ENCODE measurements at places on chromosomes 4 and X.

GRCh38 chr4:1808396-1808795, 15.3 kb downstream of the FGFR3 start:
- DNase-seq = no peak

DNA sequence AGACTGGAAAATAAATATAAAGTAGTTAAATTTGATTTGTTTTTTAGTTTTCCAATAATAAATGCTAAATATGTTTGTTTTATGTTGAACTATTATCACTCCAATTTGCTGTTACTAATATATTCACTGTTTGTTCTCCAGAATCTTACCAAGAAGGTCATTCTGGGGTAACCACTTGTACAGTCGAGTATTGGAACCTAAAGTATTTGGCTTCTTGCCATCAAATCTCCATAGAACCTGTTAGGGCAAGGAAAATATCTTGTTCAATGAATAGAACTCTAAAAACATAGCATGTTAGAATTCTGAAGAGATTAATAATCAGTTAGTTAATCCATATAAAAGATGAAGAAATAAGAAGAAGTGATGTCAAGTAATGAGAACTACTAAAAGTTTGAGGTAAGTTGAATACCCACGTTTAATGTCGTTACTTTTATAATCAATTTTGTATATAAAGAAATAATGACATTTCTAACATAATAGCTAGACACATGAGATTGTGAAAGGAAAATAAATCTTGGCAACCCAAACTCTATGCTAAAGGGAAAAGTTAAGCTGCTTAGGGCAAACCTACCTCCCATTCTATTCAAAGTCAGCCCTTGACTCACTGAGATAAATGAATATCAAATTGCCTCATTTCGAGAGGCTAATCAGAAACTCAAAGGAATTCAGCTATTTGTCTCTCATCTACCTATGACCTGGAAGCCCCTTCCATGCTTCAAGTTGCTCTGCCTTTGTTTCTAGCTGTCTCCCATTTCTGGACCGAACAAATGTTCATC, 15.3 kb downstream of the UGT2B15 start:
- DNase-seq = no peak

DNA sequence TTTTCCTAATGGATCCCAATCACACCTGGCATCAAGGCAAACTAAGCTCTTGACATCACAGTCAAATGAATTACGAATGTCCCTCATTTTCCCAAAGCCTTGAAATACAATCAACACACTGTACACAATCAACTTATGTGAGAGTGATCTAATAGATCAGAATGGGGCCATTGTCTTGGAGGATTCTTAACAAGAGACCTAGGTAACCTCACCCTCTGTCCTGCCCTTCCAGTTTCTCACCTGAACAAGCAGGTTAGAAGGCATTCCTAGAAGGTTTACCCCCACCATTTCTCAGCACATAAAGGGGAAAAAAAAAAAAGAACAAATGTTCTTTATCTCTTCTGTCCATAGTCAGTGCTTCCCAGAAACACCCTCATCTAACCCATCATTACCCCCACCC, 6.3 kb downstream of the SLC39A8 start:
- DNase-seq = no peak

DNA sequence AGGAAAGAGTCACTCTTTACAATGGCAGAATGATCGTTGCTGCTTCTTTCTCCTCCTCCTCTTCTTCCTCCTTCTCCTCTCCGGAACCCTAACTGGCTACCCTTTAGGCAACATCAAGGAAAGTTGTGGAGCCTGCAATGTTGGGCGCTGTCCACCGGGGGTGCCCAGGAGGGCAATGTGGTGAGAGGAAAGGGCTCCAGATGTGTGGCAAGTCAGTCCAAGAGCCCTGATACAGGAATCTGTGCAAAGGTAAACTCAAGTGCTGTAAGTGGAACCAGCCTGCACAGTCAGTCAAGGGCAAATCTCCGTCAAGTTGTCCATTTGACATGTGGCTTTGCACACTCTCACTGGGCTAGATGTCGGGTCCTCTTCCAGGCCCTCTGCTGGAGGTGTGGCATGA, 2.8 kb downstream of the RTL5 start:
- no peak for DNase-seq

DNA sequence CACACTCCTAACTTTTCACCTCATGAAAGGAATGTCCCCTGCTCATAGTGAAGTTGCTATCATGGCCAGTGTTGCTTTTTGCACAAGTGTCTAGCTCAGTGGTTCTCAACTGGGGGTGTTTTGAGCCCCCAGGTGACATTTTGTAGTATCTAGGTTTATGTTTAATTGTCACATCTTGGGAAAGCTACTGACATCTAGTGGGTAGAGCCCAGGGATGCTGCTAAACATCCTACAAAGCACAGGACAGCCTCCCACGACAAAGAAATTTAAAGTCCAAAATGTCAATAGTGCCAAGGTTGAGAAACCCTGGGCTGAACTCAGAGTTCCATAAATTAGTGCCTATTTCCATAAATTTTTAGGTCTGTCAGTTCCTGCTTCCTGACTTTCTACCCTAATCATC, 70.7 kb upstream of the HCCS start:
- no peak for DNase-seq

DNA sequence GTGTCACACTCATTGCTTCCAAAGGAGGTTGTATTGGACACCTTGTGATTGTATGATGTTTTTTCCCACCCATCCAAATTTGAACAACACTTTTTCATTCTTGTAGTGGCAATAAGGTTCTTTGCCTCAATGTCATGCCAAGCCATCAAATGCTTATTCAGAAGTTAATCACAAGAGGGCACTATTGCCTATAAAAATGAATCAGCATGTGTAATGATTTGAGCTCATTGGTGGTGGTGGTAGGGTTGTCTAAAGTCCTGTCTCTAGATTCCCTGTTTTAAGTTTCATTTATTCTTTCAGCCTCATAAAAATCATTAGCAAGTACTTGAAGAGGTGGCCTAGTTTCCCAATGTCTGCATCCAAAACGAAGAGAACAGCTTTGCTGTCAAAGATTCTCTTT, 37.0 kb downstream of the IRS4 start:
- no peak for DNase-seq
